ENCODE measurements at places on chromosomes 1 and 21.
A peak's percentile ranks its signal among the peaks of the same experiment; 100 is the strongest.

- DNase-seq: peak; percentile 74
Measured at GRCh38 chr1:36285443-36286101, 20.6 kb upstream of the SH3D21 start.

- peak; percentile 86 for DNase-seq
Measured at GRCh38 chr1:78003882-78004718, 639 bp upstream of the DNAJB4 start.

- no peak for DNase-seq
Measured at GRCh38 chr1:45334308-45335245, 5.4 kb upstream of the TOE1 start.

GRCh38 chr1:205319081-205320018 lies 2.2 kb downstream of the NUAK2 start:
- peak; percentile 58 for DNase-seq

GRCh38 chr1:151085953-151086559 lies 15.5 kb downstream of the GABPB2 start:
- DNase-seq: no peak

DNA sequence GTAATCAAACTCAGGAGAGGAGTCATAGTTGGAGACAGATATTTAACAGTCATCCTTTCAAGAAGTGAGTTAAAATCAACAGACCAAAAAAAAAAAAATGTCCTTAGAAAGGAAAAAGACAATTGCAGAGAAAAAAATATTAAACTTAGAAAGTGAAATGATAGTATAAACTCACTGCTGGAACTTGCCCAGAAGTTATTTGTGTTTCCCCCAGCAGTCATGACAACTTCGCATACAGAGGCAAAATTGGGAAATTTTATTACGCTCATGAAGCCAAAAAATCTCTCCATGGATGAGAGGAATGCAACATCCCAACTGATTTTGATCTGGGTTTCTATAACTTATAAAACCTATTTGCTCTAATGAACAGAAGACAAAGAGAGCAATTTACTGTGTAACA lies 198.2 kb downstream of the LRRC7 start:
- DNase-seq: no peak

DNA sequence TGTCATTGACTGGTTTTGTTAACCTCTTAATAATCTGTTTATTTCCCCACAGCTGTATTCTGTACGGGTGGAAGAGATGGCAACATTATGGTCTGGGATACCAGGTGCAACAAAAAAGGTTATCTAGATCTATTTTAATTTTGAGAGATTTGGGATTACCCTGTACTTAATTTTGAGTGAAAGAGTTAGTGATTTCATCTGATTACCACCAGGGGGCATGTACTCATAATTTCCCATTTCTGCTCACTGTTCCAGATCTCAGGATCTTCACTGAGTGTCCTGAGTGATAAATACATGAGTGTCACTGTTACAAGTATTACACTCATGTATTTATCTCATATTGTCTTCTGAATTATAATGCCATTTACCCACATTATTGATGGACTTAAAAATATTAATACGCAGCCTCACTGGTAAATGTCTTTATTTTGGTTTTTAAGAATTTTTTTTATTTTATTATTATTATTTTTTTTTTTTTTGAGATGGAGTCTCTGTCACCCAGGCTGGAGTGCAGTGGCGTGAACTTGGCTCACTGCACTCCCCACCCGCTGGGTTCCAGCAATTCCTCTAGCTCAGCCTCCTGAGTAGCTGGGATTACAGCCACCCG lies 27.4 kb downstream of the DTL start:
- DNase-seq: peak; percentile 56

GRCh38 chr1:76854255-76854654 lies 13.0 kb upstream of the ST6GALNAC5 start:
- no peak for DNase-seq

GRCh38 chr1:208036918-208037766 lies 126.2 kb upstream of the CD34 start:
- no peak for DNase-seq

- DNase-seq: no peak
Measured at GRCh38 chr21:25496825-25497482, 110.3 kb downstream of the MRPL39 start.

DNA sequence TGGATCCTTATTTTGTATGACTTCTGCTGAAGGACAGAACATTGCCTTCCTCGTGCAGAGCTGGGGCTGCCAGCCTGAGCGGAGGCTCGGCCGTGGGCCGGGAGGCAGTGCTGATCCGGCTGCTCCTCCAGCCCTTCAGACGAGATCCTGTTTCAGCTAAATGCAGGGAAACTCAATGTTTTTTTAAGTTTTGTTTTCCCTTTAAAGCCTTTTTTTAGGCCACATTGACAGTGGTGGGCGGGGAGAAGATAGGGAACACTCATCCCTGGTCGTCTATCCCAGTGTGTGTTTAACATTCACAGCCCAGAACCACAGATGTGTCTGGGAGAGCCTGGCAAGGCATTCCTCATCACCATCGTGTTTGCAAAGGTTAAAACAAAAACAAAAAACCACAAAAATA lies 27.5 kb upstream of the KDM4A start:
- no peak for DNase-seq

DNA sequence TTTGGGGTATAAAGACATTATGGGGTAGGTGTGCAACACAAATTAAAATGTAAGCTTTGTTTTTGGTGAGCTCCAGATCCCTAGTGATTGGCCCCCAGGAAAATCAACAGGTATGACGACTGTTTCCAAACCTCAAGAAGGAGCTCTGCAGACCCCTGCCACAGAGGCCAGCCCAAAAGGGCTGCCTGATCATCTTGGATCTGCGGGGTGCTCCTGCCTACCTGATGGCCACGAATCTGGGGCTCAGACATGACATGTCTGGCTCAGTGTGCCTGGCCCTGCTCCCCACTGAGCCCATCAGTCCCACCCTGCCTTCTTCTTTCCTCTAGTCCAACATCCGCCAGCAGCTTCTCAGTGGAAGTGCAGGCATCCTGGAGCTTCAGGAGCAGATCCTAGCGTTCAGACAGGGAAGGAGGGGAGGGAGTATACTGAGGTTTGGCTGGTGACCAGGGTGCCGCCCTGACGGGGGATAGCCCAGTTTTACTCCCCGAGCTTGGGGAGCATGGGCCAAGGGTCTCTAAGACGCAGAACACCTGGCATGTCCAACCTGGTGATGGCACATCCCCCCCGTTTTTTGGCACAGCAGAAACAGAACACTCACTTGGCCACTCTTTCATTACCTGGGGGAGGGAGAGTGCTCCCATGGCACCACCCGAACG lies 31.8 kb downstream of the ZNF496 start:
- no peak for DNase-seq

GRCh38 chr1:2894381-2895041 lies 93.0 kb upstream of the TTC34 start:
- no peak for DNase-seq

GRCh38 chr1:74681449-74681848 lies 7.9 kb upstream of the ERICH3 start:
- no peak for DNase-seq

DNA sequence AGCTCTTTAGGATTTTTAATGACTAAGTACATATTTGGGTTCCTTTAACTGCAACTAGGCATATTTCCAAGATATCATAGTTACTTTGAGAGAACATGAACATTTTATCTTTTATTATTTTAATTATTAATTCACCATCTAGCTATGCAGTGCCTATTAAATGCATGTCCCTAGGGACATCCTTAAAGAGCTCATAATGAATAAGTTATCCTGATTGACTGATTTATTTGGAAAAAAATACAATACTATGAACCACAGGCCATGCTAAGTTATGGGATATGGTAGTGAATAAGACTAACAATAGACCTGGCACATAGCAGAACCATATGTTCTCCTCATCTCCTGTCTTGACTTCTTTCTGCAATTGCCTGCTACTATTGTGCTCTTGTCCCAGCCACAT lies 16.4 kb upstream of the C1orf105 start:
- no peak for DNase-seq

- no peak for DNase-seq
Measured at GRCh38 chr1:209791920-209792319, 7.6 kb upstream of the C1orf74 start.

- peak; percentile 59 for DNase-seq
Measured at GRCh38 chr1:166925810-166926478, 49.4 kb downstream of the ILDR2 start.

- no peak for DNase-seq
Measured at GRCh38 chr1:206435445-206435844, 34.8 kb upstream of the IKBKE start.

GRCh38 chr1:231757101-231757404 lies 130.5 kb downstream of the DISC1 start:
- DNase-seq: no peak

- no peak for DNase-seq
Measured at GRCh38 chr21:24076179-24076578, 1531.1 kb downstream of the MRPL39 start.

DNA sequence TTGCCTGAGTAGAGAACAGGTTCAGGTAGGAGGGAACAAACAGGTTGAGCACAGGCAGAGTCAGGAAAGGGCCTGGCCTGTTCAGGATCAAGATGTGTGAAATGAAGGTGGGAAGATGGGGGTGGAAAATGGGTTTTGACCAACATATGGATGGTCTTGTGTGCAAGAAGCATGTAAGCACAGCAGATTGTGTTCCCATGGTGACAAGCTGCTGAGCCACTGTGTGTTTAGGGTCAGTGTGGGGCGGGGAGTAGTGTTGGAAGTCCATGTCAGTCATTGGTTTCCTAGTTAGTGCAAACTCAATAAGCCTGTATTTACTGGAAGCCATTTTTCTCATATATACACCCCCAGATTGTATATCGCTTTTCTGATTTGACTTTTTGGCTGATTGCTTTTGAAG lies 111.9 kb downstream of the CAMTA1 start:
- DNase-seq: no peak

GRCh38 chr1:108041360-108042142 lies 76.6 kb upstream of the VAV3 start:
- no peak for DNase-seq

- peak; percentile 10 for DNase-seq
Measured at GRCh38 chr1:170494369-170494768, 37.6 kb upstream of the GORAB start.

- no peak for DNase-seq
Measured at GRCh38 chr1:160125746-160126145, 10.2 kb downstream of the ATP1A2 start.

- DNase-seq: peak; percentile 39
Measured at GRCh38 chr1:151972542-151973248, 21.0 kb downstream of the S100A10 start.

GRCh38 chr1:244030481-244031040 lies 20.5 kb upstream of the ZBTB18 start:
- DNase-seq: no peak

- DNase-seq: no peak
Measured at GRCh38 chr1:239563681-239564080, 177.3 kb downstream of the CHRM3 start.

DNA sequence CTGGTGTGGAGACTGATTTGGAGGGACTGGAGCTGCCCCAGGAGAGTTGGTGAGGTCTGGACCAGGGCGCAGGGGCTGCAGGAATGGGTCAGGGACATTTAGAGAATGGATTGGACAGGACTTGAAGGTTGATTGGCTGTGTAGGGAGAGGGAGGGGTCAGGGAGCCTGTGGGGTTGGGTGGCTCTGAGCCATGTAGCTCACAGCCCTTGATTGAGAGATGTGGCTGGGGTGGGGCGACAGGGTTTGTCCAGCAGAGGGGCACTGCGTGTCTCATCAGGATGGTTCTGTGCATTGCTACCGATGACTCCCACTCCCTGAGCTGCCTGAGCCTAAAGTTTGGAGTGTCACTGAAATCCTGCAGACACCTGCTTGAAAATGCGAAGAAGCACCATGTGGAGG lies 12.1 kb downstream of the AZIN2 start:
- no peak for DNase-seq

DNA sequence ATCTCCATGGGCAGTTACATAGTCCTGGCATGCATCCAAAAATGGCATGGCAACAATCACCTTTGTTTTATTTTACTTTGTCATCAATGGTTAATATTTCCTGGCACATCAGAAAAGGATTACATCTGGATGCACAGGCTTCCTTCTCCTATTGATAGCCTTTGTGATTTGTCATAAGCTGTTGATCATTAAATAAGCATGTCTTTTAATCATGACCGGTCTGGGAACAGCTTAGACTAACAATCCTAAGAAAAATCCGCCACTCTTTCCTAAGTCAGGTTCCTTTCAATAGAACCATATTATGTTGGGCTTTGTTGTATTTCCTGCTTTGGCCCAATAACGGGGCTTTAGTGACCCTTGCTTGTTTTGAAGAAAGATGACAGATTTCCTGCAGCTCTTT lies 330.6 kb downstream of the DUSP10 start:
- no peak for DNase-seq

- no peak for DNase-seq
Measured at GRCh38 chr1:114086601-114087368, 66.9 kb downstream of the SYT6 start.

DNA sequence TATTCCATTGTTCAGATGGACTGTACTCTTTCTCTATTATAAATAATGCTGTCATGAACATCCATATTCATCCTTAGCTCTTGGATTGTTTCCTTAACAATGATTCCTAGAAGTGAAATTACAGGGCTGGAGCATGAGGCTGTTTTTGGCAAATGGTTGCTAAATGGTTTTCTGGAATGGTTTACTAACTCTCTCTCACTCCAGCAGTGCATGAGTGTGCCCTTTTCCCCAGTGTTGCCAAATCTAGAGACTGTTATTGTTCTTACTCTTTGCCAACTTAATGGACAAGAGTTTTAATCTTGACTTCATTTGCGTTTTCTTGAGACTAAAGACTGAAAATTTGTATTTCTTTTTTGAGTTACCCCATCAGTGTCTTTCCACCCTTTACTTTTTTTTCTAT lies 113.0 kb downstream of the PAPPA2 start:
- DNase-seq: no peak

GRCh38 chr1:226981386-226981817 lies 41.3 kb downstream of the COQ8A start:
- no peak for DNase-seq

DNA sequence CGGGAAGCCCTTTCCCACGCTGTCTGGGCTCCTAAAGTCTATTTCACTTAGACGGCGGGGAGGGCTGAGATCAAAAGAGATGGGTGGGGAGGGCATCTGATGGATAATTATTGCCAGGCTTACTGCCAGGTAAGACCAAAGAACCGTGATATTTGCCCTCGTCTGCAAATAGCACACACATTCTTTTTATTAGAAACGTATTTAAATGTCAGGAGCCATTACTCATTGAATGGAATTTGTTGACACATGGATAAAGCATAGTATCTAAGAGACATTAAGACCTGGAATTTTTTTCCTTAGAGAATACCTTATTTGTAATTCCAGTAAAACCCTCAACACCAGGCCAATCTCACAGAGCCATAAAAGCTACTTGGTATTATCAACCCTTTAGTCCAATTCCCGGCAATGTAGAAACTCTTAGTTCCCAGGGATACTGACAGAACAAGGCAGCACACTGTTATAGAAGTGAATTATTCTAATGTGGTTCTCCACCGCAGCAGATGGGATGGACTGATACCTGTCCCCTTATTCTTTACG lies 10.6 kb downstream of the URB1 start:
- peak; percentile 64 for DNase-seq
